ENCODE measurements at places on chromosomes 5 and 9.

DNA sequence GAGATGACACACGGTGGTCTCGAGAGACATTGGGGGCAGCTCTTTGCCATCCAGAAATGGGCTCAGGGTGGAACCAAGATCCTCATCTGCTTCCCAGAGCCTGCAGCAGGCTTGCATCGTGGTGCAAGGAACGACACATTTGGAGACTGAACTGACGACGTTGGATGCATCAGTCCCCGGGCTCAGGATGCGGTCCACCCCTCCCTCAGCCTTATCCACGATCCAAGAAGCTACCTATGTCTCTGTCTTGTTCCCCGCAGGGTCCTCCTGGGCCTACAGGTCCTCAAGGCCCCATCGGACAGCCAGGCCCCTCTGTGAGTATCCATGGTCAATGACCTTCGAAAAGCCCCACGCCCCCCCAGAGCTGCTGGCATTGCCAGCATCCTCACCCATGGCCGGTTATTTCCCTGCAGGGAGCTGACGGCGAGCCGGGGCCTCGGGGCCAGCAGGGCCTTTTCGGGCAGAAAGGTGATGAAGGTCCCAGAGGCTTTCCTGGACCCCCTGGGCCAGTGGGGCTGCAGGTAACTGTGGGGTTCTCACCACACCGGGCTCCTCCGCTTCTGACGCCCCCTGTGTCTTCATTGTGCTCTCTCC, 69.4 kb upstream of the FCN2 start:
- DNase-seq = peak; percentile 19

DNA sequence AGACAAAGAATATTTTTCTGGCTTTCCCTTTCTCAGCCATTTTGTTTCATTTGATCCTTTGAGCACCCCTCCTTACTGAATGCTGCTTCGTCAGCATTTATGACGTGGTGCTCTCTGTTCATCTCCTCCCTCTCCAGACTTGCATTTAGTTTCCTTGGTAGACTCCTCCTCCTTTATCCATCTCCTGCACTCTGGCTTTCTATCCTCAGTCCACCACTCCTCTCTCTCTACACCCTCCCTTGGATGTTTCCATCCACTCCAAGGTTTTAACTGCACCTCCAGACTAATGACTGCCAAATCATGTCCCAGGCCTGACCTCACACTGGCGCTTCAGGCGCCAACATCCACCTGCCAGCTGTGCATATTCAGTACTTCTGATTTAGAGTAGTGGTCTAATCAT, 245.4 kb downstream of the RAB3C start:
- no peak for DNase-seq

GRCh38 chr9:116643691-116644090, 43.4 kb upstream of the TRIM32 start:
- peak; percentile 85 for DNase-seq

DNA sequence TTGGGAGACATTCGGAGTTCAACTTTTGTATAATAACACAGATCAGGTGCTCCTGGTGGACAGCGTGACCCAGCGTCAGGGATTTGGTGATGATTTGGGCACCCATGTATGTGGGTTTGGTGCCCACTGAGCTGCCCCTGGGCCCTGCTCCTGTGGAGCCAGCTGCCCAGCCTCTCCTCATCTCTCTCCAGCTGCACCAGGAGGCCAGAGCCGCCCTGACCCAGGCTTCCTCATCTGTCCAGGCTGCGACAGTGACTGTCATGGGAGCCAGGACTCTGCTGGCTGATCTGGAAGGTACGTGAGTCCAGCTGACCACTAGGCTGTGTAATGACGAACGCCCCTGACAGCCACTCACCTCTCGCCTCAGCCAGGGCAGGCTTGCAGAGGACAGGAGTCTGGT, 14.5 kb upstream of the AIF1L start:
- no peak for DNase-seq

- DNase-seq = no peak
These were observed 38.8 kb upstream of the TENT4A start for GRCh38 chr5:6674421-6674820.

DNA sequence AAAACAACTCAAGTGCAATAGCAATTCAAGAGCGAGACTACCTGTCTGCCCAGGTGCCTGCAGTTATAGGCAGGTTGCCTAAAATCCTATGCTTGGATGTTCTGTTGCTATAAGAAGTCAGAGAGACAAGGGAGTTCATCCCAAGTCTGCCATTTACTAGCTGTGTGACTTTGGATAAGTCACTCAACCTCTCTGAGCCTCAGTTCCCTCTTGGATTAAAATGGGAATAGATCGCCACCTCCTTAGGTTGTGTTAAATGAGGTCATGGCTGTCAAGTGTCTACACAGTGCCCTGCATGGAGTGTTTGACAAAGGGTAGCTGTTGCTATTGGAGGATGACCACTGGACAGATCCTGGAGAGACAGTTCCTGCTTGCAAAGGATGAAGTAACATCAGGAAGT, 1.3 kb upstream of the ZBTB34 start:
- no peak for DNase-seq
